Stimulated activated CD4-positive, alpha-beta T cell treated with anti-CD3 and anti-CD28 coated beads, TNF-alpha, amount 100 ng/mL, for 48 hours (primary cell): ENCODE measurements at places on chromosomes 2 and 18.

DNA sequence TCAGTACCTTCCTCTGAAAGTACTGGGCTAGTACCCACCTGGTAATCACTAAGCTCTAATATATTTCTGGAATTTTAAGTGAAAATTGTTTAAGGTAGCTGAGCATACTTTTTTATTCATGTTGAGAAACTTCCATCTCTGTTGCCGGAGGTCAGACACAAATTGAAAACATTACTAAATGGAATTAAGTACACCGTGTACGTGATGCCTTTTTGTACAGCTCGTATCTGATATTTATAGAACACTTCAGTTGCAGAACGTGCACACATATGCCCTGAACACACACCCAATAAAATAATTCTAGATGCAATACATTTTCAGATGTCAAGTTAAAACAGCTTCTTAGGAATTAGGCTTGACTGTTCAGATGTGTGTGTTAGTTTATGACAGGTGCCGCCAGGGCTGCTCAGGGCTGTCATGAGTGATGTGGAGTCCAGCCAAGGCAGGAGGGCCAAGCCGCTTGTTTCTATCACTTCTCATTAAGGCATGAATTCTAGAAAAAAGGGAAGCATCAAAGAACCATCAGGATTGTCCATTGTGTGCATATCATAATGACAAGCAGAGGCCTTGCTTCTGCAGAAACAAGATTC, 80.9 kb upstream of the FOSL2 start:
- no peak for DNase-seq

GRCh38 chr2:55856936-55857335, 66.6 kb downstream of the EFEMP1 start:
- DNase-seq: no peak

GRCh38 chr2:60000686-60001085, 552.8 kb downstream of the BCL11A start:
- no peak for DNase-seq

- DNase-seq: no peak
These were observed 240.9 kb upstream of the APCDD1 start for GRCh38 chr18:10213526-10213925.

DNA sequence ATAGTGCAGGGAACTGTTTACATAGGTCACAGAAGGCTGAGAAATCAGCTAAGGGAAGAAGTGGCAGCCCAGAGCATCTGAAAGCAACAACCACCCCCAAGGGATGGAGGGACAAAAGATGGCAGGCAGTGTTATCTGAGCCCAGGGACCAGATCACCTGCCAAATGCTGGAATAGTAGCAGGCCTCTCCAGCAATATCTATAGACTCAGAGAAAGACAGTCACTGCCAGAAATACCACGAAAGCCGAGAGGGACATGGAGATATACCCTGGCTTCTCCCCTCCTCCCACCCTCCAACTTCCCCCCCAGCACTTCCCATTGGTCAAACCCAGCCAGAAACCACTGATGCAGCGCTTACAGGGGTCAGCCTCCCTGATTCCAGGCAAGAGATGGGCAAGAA, 58.4 kb upstream of the PPP1CB start:
- no peak for DNase-seq

GRCh38 chr2:28030600-28030999, 140.1 kb downstream of the BABAM2 start:
- DNase-seq: no peak

DNA sequence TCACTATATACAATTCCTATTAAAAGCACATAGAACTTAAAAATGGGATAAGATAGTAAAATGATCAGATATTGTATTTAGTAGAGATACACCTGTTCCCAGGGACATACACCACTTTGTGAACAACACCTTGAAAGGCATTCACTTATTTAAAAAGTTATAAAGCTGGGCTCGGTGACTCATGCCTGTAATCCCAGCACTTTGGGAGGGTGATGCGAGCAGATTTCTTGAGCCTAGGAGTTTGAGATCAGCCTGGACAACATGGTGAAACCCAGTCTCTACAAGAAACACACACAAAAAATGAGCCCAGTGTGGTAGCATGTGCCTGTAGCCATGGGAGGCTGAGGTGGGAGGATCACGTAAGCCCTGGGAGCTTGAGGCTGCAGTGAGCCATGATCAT, 90.9 kb downstream of the RAPGEF4 start:
- no peak for DNase-seq

GRCh38 chr2:23146011-23146410, 239.0 kb upstream of the KLHL29 start:
- DNase-seq: no peak

GRCh38 chr2:191019376-191019775, 5.4 kb upstream of the STAT1 start:
- no peak for DNase-seq
